ENCODE measurements at places on chromosomes 7 and 10.

- no peak overlapping the region for H3K27ac ChIP-seq
- no peaks in the 10 kb centered on the region for H3K4me1 ChIP-seq
- no peaks in the 10 kb centered on the region for H3K27me3 ChIP-seq
- no peak for DNase-seq
Measured at GRCh38 chr7:33248671-33249070, 119.3 kb downstream of the BBS9 start.

DNA sequence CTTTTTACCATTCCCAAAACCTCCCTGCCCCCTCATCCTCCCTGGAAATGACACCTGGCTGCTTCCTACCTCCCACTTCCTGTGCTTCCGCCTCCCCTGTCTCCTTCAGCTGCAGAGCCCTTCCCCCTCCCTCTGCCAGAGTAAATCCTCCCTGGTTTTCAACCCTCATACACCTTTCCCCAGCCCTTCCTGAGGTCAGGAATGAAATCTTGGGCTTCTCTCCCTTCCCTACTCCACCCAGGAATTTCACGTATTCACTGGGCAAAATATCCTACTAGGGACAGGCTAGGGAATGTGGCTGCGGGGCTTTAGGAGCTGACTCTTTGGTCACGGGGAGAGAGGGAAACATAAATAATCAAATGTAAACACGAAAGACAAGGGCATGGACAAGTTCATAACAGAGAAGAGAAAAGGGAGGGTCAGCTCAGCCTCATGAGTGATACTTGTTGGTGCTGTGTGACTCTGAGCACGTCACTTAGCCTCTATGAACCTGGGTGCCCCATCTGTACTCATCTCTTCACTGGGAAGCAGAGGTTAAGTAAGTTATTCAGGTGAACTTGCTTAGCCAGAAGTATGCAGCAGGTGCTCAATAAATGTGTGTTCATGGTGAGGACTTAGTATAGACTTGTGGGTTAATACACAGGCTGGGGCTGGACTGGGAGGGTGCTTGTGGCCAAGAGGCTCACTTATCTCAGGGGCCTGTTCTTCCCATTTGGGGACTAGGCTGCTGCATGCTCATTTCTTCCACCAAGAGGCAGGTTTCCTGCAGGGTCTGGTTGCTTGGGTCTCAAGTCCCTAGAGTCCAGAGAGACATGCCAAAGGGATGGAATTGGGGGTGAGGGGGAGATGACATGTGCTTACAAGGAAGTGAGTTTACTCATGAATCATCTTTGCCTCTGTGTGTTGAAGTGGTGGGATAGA lies 10.0 kb upstream of the DUSP5 start:
- H3K27ac ChIP-seq: no peak overlapping the region
- H3K27me3 ChIP-seq: no peaks in the 10 kb centered on the region
- H3K36me3 ChIP-seq: no peaks in the 10 kb centered on the region
- no peak for DNase-seq

GRCh38 chr7:28180364-28181147 lies at the start of gene JAZF1:
JAZF1 (minus strand) TSS chr7:28180795.
- H3K27me3 ChIP-seq: no peaks in the 10 kb centered on the region
- peak; percentile 80 for DNase-seq
- peak within 1 kb of the TSS; percentile 79 for H3K4me3 ChIP-seq
- H3K27ac ChIP-seq: peak within 1 kb of the TSS; percentile 76
- peaks cover 16% of the 10 kb centered on the region for H3K4me1 ChIP-seq

- H3K27me3 ChIP-seq: no peaks in the 10 kb centered on the region
- no peak for DNase-seq
- no peak overlapping the region for H3K27ac ChIP-seq
- no peak overlapping the region for H3K4me3 ChIP-seq
- no peaks in the 10 kb centered on the region for H3K36me3 ChIP-seq
- no peaks in the 10 kb centered on the region for H3K4me1 ChIP-seq
Measured at GRCh38 chr10:130492266-130492934, 356.2 kb downstream of the GLRX3 start.

GRCh38 chr10:94092848-94093247 lies 99.1 kb downstream of the PLCE1 start:
- H3K36me3 ChIP-seq: no peaks in the 10 kb centered on the region
- H3K4me1 ChIP-seq: peaks cover 3% of the 10 kb centered on the region
- no peak overlapping the region for H3K27ac ChIP-seq
- H3K4me3 ChIP-seq: no peak overlapping the region
- no peak for DNase-seq
